ENCODE measurements at places on chromosomes 7 and 10.

DNA sequence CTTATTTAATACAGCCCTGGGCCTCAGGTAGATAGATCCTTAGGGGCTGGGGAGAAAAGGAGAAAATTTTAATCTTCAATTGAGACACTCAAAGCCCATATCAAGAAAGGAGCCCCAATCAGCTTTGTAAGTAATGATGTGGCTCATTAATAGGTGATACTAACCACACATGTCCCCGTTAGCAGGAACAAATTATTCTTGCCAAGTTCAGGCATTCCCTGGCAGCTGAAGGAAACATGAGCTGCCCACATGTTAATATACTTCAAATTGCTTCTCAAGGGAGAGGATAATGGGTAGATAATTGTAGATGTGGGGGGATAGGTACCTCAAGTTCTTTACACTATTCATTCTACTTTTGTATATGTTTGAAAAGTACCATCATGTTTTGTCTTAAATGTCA lies 14.5 kb downstream of the IFIT5 start:
- DNase-seq, result no peak

DNA sequence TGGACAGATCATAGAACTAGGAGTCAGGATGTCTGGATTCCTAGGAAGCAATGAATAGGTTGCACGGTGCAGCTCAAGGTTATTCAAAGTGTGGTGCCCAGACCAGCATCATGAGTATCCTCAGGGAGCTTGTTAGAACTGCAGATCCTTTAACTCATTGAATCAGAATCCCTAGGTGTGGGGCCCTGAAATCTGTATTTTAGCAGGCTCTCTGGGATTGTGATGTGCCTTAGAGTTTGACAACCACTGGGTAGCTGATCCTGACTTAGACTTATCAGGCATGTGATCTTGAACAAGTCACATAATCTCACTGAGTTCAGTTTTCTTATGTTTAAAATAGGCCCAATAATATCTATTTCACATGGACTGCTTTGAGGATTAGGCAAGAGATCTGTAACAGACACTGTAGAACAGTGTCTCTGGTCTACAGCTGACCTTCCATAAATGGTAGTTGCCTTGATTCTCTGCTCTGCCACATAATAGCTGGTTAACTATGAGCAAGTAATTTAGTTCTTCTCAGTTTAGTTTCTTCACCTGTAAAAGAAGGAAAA lies 46.4 kb upstream of the ATRNL1 start:
- no peak for DNase-seq

DNA sequence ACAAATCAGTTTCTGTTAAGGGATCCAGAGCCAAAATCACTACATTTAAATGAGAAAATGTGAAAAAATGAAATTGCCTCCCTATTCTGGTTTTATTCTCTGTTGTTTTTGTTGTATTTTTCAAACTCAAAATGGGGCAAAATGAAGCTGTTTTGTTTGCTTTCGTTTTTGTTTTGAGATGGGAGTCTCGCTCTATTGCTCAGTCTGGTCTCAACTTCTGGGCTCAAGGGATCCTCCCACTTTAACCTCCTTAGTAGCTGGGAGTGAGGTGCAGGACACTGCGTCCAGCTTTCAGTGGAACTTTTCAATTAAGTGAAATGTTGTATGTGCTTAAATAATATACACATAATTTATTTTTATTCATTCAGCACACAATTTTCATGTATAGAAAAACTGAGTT lies 205.0 kb downstream of the SORCS1 start:
- DNase-seq, result no peak

DNA sequence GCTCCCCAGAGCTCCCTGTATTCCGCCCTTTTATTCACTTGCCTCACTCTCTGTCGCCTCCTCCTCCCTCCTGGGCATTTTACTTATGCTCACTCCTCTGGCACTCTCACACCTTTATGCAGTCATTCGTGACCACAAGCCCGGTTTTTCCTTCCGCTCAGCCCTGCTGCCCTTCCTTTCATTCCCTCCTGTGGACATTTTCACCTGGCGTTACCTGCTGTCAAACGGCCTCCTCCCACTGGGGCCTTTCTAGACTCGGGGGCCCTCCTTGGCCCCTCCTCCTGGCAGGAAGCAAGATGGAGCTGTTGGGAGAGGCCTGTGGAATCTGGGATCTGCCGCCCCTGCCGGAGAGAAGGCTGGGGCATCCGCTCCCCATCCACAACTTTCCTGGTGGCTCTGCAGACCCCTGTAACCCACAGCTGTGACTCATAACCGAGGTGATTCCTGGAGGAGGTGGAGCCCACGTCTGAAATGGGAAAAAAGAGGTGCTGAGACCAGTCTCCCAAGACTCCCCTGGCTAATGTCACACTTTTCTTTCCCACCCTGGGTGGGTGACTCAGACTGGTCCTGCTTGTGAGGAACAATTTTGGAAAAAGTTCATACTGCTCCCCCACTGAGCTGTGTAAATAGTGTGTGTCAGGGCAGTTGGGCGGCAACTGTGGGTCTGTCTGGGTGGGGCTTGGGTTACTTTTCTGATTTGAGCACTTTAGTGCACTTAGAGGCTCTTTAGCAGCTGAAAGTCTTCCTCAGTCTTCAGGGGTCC lies 1.2 kb downstream of the VCL start:
- no peak for DNase-seq

- no peak for DNase-seq
Measured at GRCh38 chr7:132030086-132030568, 473.7 kb upstream of the PODXL start.

DNA sequence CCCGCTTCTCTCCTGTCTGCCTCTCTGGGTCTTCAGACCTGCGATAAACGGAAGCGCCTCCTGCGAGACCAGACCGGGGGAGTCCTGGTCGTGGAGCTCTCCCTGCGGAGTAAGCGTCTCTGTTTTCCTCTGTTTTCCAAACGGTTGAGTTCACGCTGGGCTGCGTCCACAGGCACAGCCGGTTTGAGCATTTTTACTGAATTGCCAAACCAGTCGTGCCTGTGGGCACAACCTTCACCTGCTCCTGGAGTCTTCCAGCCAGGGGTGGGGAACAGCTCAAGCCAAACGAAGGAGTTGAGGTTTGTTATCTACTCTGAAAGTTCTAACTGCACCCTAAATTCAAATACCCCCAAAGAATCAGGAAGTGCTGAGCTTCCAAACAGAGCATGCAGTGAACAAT lies 16.3 kb downstream of the TECTB start:
- DNase-seq, result no peak

DNA sequence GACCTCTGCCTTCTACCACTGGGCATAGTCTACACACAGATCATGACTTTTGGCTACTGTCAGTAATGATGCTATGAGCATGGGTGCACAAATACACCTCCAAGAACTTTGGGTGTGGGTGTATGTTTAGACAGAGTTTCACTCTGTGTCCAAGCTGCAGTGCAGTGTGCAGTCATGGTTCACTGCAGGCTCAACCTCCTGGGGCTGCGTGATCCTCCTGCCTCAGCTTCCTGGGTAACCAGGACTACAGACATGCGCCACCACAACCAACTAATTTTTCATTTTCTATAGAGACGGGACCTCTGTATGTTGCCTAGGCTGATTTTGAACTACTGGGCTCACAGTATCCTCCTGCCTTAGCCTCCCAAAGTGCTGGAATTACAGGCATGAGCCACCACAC lies 194.4 kb downstream of the NSUN6 start:
- DNase-seq, result no peak

DNA sequence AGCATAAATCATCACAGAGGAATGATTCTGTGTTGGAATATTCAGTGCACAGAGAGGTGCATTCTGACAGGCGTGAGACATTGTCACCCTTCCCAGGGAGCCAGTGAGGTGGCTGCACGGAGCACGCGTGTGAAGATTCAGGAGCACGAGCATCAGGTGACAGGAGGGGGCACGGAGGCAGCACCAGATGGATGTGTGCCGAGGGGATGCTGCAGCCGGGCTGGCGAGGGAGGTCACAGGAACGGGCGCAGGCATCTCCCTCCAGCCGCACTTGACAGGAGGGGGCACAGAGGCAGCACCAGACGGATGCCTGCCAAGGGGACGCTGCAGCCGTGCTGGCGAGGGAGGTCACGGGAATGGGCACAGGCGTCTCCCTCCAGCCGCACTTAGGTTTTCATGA lies 66.5 kb downstream of the DIP2C start:
- no peak for DNase-seq

- no peak for DNase-seq
Measured at GRCh38 chr7:142422621-142423020, 164.8 kb upstream of the PRSS58 start.

GRCh38 chr7:117775801-117776200 lies 97.4 kb downstream of the CTTNBP2 start:
- no peak for DNase-seq

- DNase-seq, result no peak
Measured at GRCh38 chr10:97039538-97040247, 146.1 kb downstream of the SLIT1 start.

GRCh38 chr10:69458430-69459100 lies 7.3 kb downstream of the TSPAN15 start:
- no peak for DNase-seq

DNA sequence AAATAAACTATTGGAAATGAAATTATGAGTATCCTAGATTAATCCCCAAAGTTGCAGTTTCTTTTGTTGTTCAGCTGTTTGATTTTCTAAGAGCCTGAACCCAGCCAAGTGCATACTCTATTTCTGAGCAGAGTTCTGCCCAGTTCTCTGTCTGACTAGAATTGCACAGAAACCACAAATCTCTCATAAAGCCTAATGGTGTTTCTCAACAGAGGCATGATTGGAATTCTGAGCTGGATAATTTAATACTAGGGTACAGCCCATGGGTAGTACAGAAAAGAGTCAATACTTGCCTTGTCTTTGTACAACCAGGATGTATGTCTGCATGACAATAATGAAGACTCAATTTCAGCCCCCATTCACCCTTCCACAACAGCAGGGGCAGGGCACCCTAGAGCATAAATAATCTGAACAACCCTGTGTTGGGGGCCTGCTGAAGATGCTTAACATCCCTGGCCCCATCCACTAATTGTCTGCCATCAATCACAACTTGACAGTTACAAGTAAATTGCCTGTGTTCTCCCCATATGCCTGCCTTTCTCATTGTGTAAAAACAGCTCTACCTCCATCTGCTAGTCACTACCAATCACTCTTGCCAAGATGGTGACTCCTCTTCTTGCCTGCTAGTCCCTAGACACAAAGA lies 114.4 kb downstream of the NPSR1 start:
- no peak for DNase-seq

DNA sequence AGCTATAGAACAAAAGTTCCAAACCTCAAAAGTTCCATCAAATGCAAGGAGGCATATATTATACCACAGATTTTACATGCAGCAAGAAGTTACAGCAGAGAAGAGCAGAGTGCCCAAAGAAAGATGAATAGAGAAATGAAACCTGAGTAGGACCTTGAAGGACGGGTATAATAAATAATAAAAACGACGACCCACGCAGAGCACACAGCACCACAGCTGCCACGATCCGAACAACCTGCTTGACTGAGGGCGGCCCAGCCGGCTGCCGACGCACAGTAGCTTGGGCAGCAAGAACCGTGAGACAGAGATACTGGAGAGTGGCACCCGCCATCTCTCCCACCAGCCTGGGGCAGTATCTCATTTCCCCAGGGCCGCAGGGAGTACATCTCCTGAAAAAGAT lies 79.0 kb downstream of the HIPK2 start:
- no peak for DNase-seq

Data from stimulated activated CD8-positive, alpha-beta memory T cell treated with anti-CD3 and anti-CD28 coated beads, Interleukin-7, amount 100 ng/mL, for 1 hour (primary cell).